Thyroid gland (tissue), 4 donors: ENCODE measurements at places on chromosomes 12 and 14.

GRCh38 chr12:24605466-24605865, 343.4 kb downstream of the BCAT1 start:
- DNase-seq: no peak

- DNase-seq: no peak
These were observed 74.4 kb upstream of the CRY1 start for GRCh38 chr12:107167756-107168155.

DNA sequence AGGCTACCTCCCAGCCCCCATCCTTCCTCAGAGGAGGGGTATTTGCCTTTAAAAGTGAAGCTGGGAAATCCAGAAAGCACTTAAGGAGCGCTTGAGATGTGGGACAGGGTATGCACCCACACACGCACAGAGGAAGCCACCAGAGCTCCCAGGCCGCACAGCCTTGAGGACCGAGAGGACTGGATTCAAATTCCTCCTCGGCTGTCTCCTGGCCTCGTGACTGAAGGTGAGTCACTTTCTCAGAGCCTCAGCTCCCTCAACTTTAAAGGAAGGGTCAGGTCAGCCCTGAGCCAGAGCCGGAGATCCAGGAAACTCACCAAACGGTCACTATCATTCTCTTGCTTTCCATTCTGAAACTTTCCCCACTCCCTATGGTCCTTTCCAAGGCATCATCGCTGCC, 37.6 kb downstream of the BCL11B start:
- DNase-seq: no peak

- no peak for DNase-seq
These were observed 103.5 kb downstream of the MED13L start for GRCh38 chr12:116174006-116174405.

- DNase-seq: no peak
These were observed 300.1 kb downstream of the VRK1 start for GRCh38 chr14:97097296-97097695.

- no peak for DNase-seq
These were observed 7.9 kb downstream of the PPP4R3A start for GRCh38 chr14:91501951-91502930.

DNA sequence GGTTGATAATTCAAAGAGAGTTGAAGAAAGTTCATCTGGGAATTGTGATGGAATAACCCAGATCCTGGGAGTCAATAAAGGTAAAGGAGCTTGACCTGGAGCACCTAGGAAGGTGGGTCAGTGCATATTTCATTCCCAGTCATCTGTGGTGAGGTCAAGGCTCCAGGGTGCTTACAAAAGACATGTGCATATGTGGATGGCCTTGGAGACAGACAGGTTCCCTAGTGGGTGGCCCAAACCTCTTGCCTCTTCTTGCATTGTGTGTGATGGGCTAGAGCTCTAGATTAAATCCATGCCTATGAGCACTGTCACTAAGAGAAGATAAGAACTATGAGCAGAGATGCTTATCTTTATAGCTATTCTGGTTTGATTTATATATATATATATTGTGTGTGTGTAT, 75.5 kb upstream of the CISTR start:
- no peak for DNase-seq

- DNase-seq: no peak
These were observed 830 bp upstream of the LPCAT3 start for GRCh38 chr12:7019043-7019569.

DNA sequence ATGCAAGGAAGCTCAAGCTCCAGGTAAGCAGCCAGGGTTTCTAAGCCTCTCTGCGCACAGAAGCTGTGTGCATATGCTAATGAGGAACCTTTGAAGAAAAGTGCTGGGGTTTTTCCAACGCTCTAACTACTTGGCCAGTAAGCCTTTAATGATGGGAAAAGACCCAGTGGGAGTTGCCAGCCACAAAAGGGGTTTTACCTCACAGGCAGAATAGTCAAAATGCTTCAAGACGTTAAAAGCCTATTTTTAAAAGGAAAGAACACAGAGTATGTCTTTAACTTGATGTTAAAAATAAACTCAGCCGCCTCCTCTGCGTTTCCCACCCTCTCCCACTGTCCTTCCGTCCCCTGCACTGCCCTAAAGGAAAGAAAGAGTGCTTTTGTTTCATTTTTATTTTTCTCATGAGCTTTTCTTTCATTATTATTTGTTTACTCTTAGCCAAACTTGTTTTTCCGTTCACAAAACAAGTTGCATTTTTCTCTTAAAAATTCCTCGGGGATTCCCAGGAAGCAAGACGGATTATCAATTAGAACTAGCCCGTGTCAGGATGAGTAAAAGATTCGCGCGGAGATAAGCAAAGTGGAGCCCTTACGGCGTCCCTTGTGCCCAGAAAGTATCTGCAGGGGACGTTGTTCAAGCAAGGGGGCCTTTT, 209.8 kb upstream of the NUDT4 start:
- peak; percentile 16 for DNase-seq

DNA sequence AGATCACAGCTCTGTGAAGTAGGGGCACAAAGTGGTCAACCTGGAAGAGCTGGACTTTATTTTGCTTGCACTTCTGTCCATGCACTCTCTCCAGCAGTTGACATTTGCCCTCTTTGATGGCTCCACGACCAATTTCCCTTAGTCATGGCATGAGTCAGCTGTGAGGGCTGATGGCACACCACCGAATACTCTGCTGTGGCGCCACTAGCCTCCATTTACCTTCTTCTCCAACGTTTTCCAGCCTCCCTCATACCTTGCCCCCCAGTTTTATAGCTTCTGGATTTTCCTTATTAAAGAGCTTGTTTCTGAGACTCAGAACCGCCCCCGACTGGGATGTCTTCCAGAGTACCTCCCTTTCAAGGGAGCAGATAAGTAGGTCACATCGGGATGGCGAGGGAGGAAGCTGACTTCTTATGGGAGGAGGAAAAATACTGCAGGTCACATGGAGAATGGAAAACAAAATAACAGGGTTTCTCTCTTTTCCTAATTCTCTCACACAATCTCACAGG, 17.6 kb downstream of the NINJ2 start:
- DNase-seq: peak; percentile 75

DNA sequence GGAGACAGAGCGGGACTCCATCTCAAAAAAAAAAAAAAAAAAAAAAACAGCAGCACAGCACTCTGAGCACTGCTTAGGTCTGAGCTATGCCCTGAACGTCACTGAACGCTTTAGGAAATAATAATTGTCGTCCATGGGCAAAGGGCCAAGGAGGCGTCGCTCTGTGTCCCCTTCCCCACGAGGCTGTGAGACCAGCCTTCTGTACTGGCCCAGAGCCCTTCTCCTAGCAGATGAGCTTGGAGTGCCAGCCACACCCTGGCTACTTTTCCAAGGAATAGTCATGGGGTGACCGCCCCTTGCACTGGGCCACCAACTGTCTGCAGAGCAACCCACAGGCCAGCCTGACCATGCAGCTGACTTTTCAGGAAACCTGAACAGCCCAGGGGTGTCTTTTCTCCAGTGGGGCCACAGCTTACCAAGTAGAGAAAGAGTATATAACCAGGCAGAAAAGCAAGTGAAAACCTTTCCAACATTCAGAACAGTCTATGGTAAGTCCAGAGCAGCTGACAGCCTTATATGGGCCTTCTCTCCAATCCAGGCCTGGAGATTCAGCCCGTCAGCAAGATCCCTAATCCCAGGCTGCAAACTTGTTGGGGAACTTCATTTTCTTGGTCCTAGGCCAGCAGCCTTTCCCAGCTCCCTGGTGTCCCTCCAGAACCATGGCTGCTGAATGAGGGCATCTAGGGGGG, 28.5 kb downstream of the CD9 start:
- DNase-seq: no peak

DNA sequence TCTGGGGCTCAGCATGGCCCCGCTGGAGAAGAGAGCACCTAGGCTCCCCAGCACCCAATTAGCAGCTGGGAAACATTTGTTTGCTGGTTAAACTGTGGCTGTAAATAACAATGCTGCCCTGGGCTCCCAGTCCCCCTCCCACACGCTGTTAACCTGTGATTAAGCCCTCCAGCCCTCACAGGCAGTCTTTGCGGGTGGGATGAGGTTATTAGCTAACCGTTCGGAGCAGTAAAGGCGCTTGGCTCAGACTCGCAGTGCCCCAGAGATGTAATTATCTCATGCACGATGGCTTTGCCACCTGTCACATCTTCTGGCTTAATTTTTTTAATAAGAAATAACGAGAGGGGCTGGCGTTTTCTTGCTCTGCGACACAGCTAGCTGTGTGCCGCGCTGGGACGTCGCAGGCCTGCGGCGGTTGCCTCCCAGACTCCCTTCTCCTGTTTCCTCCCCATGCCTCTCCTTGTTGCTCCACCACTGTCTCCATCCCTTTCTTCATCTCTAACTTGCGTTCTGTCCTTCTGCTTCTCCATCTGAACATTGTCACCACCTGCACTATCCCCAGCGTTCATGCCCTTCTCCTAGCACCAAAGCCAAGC, 239.2 kb upstream of the FKBP4 start:
- no peak for DNase-seq

- no peak for DNase-seq
These were observed 15.0 kb upstream of the LTBP2 start for GRCh38 chr14:74627076-74627475.

DNA sequence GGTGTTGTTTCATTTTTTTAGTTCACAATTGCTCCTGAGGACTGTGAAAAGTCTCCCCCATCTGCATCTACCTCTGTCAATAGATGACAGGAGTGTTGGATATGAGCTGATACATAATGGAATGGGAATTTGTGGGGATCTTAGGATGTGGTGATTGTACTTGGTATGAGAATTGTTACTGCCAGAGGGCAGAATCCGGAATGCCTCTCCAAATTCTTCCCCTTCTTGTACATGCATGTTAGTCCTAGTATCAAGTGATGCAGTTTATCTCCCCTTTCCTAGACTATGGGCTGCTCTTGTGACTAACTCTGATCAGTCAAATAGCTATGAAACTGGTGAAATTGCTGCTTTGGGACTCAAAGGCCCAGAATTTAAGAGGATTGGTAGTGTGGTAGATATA, 24.8 kb upstream of the NOVA1 start:
- DNase-seq: no peak

- DNase-seq: no peak
These were observed 55.4 kb downstream of the TEAD4 start for GRCh38 chr12:3014641-3015040.

- DNase-seq: no peak
These were observed 114.4 kb downstream of the CALM1 start for GRCh38 chr14:90511252-90511651.

DNA sequence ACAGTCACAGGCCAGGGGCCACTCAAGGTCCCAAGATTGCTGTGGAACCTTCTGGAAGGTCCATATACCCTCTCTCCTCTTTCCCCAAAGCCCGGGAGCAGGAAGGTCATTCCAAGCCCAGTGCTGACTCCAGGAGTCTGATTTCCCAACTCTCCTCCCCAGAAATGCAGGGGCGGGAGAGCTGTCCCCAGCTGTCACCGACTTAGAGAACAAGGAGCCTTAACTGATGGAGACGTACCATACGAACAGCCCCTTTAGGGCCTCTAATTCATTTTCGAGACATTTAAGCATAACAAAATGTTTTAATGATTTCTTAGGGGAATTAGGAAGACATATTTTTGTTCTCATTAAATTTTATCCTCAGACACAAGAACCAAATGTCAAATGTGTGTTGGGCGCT, 99.2 kb downstream of the PHETA1 start:
- DNase-seq: no peak

- no peak for DNase-seq
These were observed 36.2 kb upstream of the NUDT4 start for GRCh38 chr12:93341409-93342049.

DNA sequence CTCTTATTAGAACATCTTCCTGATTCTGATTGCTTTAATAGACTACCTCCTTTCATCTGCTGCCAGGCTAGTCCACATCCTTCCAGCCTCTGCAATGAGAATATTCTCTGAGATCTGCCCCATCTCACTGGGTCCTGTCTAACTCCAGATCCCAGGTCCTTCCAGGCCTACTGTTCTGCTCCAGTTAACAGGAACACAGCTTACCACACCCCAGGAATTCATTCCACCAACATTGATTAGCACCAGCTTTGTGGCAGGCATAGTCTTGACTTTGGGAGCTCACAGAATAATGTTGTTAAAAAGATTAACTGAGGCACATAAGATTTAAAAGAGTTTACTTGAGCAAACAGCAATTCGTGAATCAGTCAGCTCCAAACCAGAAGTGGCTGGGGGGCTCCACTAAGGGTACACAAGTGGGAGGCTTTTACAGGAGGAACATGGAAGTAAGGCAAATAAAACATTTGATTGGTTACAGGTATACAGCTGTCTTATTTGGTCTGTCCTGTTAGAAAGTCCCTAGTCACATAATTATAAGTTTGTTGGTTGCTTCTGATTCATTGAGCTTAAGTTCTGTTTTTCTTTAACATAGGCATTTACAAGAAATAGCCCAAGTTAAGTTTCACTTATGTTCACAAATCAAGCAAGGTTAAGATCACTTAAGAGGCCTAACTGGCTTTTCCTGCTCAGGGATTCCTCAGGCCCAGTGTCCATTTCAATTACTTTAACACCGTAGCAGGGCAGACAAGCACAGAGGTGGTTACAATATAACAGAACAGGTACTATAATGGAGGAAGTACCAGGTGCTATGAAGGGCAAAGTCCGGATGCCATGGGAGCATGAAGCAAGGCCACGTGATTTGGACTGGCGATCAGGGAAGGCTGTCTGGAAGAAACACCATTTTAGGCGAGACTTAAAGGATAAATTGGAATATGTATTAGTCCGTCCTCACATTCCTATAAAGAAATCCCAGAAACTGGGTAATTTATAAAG, 12.2 kb upstream of the MYH7 start:
- peak; percentile 54 for DNase-seq

DNA sequence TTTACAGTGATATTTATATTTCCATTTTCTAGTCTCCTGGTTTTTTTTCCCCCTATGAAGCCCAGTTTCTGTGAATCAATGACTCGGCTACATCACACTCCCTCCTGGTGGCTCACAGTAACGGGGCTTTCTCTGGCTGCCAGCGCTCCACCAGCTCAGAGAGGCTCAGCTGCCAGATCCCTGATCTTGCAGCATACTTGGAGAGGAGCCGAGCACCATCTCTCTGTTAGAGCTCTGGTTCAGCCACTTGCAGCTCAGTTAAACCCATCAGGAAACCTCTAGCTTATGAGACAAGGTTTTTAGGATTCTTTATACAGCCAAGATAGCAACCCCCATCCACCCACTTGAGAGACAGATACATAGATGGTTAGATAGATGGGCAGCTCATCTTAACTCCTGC, 74.6 kb downstream of the CIT start:
- DNase-seq: peak; percentile 6

DNA sequence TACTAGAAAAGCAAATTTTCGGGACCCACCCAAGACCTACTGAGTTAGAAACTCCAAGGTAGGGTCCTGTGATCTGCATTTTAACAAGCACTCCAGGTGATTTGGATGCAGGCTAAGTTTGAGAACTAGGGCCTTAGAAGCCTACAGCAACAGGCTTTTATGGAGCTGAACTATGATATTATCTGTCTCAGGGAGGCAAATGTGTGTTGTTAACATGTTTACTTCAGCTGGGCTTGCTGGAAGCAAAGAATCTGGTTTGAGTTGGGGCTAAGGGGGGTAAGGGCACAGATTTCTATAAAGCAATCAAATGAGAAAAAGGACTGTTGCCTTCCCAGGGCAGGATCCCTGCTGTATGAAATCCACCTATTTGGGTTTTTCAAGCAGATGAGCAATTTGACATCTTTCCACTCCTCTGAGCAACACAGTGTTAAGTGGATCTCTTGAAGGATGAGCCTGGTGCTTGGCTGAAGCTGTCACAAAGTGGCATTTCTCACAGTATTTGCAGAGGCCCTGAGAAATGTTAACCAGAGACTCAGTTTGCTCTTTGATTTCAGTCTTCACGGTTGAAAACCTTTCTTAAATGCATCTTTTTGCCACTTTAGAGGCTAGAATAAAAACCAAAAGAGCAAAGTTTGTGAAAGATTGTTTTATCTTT, 36.2 kb upstream of the SOCS2 start:
- DNase-seq: no peak

GRCh38 chr12:33223956-33224355, 215.7 kb downstream of the SYT10 start:
- no peak for DNase-seq
